GM12864 (cell line): ENCODE measurements at places on chromosomes 1 and 21.

GRCh38 chr1:197632651-197633050 is 142.6 kb downstream of the DENND1B start:
- DNase-seq = no peak

- no peak for DNase-seq
These were observed 433.0 kb downstream of the PTPRU start for GRCh38 chr1:29669158-29669871.

DNA sequence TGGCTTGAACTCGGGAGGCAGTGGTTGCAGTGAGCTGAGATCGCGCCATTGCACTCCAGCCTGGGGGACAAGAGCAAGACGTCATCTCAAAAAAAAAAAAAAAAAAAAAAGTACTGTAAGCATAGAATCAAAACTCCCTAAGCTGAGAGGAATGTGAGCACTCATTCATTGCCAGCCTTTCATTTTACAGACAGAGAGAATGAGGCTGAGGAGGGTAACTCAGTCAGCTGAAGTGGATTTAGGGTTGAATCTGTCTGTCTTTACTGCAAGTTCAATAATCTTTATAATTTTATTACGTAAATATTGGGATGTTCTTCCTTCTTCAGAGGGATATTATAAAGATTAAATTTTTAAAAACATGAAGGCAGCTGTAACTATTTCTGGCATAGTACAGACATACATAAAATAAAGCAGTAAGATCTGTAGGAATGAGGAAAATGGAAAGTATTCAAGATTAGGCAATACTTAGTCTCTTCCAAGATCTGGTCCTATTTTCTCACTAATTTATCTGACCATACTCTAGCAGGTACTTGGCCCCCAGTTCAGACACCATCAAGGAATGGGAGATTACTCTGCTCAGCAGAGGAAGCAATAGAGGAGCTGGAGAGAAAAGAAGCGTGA is 24.1 kb upstream of the MNDA start:
- no peak for DNase-seq

DNA sequence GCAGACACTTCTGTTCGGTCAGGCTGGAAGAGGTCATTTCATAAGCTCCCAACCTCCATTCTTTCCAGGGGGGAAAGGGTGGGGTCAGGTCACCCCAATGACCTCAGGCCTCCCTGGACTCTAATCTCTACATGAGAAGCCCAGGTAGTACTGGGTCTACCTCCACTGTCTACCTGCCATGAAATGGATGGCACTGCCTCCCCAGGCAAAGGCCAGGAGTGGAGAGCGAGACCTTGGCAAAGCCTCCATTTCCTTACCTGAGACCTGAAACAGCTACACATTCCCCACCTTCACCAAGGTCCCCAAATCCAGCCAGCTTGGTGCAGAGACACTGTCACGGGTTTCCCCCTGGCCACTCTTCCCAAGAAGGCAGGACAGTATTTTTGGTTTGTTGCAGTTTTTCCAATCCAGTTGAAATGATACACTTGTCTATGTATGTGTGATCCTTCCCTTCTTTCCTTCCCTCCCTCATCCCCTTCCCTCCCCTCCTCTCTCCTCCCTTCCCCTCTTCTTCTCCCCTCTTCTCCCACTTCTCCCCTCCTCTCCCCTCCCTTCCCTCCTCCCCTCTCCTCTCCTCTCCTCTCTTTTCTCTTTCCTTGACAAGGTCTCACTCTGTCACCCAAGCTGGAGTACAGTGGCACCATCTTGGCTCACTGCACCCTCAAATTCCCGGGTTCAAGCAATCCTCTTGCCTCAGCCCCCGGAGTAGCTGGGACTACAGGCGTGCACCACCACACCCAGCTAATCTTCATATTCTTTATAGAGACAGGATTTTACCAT is 16.1 kb downstream of the BTG2 start:
- no peak for DNase-seq
